ENCODE measurements at places on chromosomes 2 and 18.
A peak's percentile ranks its signal among the peaks of the same experiment; 100 is the strongest.

GRCh38 chr2:109562421-109562820, 51.3 kb downstream of the SEPTIN10 start:
- no peak for DNase-seq

- DNase-seq: no peak
Measured at GRCh38 chr2:66462501-66462825, 27.5 kb downstream of the MEIS1 start.

- peak; percentile 5 for DNase-seq
Measured at GRCh38 chr18:23712445-23712844, 23.2 kb downstream of the LAMA3 start.

GRCh38 chr2:209907746-209908145, 94.7 kb upstream of the RPE start:
- DNase-seq: no peak

GRCh38 chr2:88698027-88698413, 6.5 kb downstream of the RPIA start:
- no peak for DNase-seq

GRCh38 chr2:61793389-61793836, 60.4 kb downstream of the FAM161A start:
- DNase-seq: peak; percentile 79

DNA sequence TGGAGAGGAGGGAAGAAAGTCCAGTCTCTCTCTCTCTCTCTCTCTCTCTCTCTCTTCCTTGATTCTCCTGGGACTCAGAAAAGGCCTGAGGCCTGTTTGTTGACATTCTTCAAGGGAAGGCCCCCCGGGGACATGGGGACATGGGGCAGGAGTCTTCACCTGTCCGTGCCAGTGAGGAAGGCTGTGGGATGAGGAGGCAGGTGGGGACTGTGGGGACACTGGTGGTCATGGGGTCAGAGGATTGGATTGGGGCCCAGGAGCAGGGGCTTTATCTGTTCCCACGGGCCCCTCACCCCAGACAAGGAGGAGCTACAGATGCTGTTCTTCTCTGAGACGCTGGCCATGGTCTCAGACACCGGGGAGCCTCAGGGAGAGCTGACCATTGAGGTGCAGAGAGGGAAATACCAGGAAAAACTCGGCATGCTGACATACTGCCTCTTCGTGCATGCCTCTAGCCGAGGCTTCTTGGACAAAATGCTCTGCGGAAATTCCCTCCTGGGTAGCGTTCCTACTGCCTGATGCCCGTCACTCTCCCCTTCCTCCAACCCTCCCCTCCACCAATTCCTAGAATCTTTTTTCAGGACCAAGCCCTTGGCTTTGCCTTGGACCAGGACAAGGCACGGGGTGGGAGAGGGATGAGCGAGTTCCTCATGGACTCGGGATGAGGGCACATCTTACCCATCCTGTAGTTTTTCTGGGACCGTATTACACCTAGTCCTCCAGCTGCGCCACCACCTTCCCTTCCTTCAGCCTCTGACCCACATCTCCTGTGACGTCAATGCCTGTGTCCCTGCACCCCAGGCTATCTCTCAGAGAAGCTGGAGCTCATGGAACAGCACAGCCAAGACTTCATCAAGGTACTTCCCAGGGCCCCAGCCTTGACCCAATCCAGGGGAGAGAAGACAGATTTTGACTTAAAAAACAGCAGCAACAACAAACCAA, 850 bp downstream of the CATIP start:
- DNase-seq: no peak

Measured in CD4-positive, alpha-beta T cell treated with Interleukin-12 subunit alpha and Interleukin-12 subunit beta, for 1 hour (primary cell).